ENCODE measurements at places on chromosomes 7 and 10.

GRCh38 chr10:43685744-43686143, 37.1 kb upstream of the ZNF32 start:
- DNase-seq = no peak

- DNase-seq = no peak
Measured at GRCh38 chr10:98323221-98324164, 55.5 kb upstream of the LOXL4 start.

- DNase-seq = no peak
Measured at GRCh38 chr10:121405549-121405948, 192.7 kb downstream of the FGFR2 start.

DNA sequence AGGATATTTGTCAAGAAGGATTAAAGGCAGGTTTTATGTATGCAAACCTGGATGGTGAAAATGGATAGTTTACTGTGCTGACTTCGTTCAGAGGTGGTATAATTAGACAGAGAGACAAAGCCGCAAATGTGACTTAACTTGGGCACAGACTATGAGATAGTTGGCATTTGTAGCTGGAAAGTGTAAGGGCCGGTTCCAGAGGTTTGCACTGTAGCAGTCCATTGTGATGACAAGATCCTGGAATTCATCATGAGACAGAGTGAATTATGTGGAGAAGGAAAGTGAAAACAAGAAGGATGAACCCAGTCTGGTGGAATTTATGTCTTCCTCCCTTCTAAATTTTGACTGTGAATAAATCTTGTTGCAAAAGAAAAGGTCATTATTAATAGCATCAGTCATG, 139.0 kb downstream of the CNTNAP2 start:
- no peak for DNase-seq

- DNase-seq = no peak
Measured at GRCh38 chr7:105826143-105826542, 50.3 kb downstream of the ATXN7L1 start.

DNA sequence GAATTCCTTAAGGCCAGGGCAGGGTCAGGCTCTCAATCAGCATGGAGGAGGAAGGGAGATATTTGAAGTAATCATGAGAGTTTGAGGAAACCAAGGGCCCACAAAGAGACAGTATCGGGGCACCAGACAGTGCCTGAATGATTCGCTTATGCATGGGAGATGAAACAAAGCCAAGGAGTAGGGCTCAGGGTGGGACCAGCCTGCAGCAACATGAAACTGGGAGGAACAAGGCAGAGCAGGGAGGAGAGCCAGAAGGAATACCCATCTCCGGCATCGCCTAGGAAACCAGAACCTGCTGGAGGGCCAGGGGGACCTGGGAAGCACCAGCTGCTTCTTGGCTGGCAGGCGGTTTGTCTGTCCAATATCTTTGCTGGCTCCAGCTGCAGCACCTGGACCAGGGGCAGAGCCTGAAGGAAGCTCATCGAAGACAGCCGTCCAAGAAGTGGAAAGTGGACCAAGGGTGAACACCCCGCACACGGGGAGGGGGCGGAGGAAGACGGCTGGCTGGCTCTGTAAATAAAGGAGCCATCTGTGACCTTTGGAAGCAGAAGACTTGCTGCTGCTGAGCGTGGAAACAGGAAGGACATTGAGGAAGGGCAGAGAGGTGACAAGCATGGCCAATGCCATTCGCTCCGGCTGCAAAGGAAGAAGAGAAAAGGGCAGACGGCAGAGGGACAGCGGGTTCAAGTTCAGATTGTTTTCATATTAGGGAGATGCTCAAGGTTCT, 34.4 kb upstream of the ECHDC3 start:
- DNase-seq = no peak

- DNase-seq = no peak
Measured at GRCh38 chr7:155715111-155715805, 70.8 kb downstream of the RBM33 start.
